Pons (tissue), 1 donor: ENCODE measurements at places on chromosomes 11 and 22.

DNA sequence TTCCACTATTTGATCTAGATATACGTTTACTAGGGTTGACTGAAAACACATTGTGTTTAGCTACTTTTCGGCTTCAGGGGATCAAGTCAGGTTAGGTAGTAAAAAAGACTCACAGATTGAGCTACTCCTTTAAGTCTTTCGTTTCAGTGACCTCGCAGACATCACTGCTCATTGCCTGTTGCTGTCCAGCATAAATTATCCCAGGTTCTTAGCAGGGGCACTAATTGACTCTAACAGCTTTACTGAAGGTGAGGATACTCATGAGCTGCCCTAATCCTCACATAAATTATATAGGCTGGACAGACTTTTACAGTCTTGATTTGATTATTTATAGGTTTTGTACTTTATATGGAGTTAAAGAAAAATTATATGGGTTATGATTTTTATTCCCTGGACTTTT lies 3.7 kb downstream of the CARD18 start:
- no peak for DNase-seq

- no peak for DNase-seq
Observed at GRCh38 chr11:86204356-86204755, 40.2 kb upstream of the EED start.

- no peak for DNase-seq
Observed at GRCh38 chr22:42188808-42189447, 58.3 kb upstream of the CYP2D6 start.

- no peak for DNase-seq
Observed at GRCh38 chr22:44451016-44451415, 47.0 kb downstream of the RTL6 start.

- DNase-seq: no peak
Observed at GRCh38 chr11:17343257-17343656, 8.3 kb upstream of the NCR3LG1 start.

GRCh38 chr11:47617417-47617809 lies 23.2 kb upstream of the C1QTNF4 start:
- no peak for DNase-seq
